ENCODE measurements at places on chromosomes 12 and 14.

- DNase-seq = no peak
These were observed 10.3 kb upstream of the ISM2 start for GRCh38 chr14:77508876-77509275.

DNA sequence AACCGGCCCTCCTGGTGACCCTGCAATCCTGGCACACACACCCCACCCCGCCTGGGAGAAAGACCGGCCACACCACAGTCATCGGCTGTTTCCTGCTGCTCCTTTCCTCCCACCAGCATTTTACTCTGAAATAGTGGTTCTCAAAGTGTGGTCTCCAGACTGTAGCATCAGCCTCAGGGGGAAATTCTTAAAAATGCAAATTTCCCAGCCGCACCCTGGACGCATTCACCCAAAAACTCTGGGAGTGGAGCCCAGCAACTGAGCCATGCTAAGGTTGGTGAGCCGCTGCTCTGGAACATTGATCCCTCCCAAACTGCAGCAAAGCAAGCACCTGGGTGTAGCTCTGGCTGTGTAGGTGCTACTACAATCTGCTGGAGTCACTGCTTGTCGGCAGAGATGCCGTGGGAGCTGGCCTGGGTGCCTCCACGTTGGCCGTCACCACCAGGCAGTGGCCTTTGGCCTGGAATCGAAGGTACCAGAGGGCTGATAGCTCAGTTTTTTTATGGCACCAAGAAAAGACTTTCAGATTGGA lies 38.4 kb upstream of the BCL2L14 start:
- no peak for DNase-seq

DNA sequence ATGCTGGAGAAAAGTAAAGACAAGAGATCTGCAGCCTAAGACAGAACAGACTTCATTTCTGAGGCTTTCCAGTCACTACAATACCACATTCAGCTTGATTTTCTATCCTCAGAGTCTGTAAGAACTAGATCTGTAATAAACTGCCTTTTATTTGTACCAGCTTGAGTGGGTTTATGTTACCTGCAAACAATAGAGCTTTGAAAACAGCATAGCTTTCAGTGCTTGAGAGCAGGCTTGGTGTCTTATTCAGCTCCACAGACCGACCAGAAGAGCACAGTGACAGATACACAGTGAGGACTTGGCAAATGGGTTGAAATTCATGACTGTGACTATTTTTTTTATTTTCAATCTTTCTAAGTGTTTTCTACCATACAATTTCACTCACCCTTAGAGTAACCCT lies 207.8 kb upstream of the OTX2 start:
- DNase-seq = no peak

- no peak for DNase-seq
These were observed 5.4 kb upstream of the TAS2R46 start for GRCh38 chr12:11067514-11067913.
